ENCODE measurements at places on chromosomes 2 and 18.

DNA sequence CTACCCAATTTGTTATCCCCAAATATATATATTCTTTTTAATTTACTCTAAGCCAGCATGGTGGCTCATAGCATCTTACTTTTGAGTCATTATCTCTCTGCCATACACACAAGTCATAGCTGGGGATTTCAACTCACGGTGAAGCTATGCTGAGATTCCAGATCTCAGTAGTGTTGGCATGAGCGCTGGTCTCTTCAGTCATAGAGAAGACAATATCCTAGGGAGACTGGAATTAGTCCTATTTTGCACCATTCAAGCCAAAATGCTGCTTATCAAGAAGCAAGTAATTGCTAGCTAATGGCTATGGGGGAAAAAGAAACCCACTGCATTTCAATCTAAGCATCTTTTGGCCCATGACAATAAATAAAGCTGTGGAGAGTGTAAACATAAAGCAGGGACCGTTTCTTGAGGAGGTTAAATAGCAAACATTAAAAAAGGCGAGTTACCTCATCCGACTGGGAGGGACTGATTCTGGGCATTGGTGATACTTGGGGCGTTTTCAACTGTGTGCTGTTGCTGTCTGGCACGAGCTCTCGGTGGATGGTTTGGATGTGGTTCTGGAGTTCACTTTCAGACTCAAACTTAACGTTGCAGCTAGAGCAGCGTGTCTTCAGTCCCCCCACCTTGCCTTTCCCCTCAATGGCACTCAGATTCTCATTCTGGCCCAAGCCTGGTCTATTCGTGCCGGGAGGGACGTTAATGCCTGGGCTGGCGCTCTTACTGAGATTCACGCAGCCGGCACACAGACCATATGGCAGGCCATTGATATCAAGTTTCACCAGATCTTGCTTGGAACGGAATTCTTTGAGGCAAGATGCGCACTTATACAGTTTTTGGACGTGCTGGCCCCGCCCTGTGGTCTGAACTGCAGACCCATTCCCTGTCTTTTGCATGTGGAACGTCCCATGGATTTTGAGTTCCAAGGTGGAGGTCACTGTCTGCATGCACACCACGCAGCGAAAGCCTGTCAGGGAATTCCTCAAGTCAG, 127.8 kb downstream of the ZNF521 start:
- DNase-seq: no peak

- no peak for DNase-seq
These were observed 46.9 kb downstream of the SLC66A2 start for GRCh38 chr18:79904357-79905147.

DNA sequence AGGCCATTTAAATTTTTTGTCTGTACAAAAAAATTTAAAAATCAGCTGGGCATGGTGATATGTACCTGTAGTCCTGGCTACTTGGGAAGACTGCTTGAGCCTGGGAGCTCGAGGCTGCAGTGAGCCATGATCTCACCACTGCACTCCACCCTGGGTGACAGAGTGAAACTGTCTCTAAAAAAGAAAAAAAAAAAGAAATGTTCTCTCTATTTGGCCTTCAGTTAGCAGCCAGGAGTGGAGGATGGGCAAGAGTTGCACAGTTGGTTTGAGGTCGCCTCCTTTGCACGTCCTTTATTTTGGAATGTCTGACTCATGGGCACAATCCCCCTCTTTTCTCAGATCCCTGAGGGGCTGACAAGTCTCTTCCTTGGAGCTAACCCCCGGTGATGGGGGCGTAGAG, 26.3 kb downstream of the ITM2C start:
- DNase-seq: peak; percentile 50

DNA sequence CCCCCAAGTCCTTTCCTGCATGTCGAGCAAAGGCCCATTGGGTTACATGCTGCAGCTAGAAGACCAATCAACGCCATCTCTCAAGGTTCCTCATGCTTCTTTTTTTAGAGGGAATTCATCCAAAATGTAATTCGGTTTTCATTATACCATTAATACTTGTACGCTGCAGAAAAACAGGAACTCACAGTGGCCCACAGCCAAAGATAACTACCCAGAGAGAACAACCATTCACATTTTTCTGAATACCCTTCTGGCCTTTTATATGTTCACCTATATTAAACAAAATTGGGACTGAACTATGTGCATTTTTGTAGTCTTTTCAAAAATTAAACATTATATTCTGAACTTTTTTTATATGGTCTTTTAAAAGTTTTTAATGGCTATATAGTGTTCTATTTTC, 25.8 kb downstream of the FARP2 start:
- no peak for DNase-seq

- DNase-seq: peak; percentile 3
These were observed 1262.9 kb downstream of the SUCLG1 start for GRCh38 chr2:83196225-83196624.

DNA sequence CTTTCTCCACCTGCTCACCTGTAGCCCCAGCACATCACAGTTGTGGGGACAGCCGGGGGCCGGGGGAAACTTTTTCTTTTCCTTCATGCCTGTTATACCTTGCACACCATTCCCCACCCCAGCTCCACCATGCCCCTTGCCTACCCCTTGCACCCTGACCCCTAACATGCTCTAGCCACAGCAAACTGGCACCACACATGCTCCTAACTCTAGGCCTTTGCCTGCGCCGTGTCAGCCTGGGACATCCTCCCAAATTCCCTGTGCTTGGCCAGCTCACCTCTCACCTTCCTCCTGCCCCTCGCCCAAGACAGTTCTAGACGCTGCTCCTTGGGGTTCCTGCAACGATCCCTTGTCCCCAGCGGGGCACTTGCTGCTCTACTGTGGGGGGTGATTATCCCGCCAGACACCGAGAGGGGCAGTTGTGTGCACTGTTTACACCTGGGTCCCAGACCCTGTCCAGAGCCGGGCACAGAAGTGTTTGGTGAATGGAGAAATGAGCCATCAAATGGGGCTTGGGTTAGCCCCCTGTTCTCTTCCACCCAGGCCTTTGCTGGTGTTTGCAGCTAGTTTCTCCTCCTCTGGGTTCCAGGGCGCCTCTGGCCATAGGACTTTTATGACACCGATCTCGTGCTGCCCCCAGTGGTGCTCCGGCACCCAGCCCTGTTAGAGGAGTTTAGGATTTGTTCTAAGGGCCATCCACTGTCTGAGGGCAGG, 129.8 kb downstream of the CTIF start:
- DNase-seq: no peak

DNA sequence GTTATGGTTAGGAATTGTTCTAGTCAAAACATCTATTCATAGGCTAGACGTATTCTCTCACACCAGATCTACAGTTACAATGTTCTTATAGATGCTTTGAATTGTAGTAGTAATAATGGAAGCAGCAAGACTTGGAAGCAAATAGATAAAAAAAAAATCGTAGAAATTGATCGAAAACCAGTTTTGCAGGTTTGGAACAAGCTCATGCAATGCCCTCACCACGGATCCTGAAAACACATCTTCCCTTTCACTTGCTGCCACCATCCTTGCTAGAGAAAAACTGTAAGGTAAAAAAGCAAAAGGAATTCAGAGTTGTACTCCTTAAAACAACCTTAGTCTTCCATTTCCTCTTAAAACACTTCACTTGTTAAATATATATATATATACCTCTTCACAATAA, 4.4 kb downstream of the SULT1C4 start:
- no peak for DNase-seq
